ENCODE measurements at places on chromosomes 4 and X.

- peak; percentile 46 for DNase-seq
Observed at GRCh38 chr4:164977243-164978164, at the start of gene TRIM61. Gene TRIM61 (minus strand): TSS chr4:164977657. CDS start chr4:164970002, 7,655 bp downstream.

DNA sequence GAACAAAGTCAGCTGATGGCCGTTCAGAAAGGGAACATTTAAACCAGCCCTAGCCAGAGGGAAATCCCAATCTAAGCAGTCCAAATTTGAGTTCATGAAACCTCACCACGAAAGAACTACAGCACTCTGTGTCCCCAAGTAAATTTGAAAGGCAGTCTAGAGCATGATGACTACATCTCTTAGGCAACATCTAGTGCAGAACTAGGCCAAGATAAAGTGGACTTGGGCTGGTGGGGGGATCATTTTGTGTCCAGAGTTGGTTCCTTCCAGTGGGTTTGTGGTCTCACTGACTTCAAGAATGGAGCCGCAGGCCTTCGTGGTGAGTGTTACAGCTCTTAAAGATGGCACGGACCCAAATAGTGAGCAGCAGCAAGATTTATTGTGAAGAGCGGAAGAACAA, 64.9 kb downstream of the KLHL4 start:
- no peak for DNase-seq

- DNase-seq = no peak
Observed at GRCh38 chr4:109022961-109023360, 260.1 kb upstream of the ETNPPL start.

DNA sequence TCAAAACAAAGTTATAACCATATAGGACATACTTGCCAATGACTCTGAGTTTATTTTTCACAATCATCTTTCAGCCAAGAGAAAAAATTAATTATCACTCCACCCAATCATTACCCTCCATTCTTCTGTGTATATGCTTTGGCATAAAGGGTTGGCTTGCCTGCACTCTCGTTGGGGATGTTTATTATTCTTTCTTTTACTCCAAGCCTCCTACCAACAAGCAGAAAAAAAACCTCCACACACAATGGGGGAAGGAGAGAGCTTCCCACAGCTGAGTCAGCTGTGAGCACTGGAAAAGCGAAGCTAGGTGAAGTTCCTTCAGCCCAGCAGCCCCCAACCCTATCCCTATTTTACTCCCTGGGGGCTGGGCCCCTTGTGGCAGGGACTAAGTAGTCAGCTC, 1.5 kb downstream of the OPHN1 start:
- no peak for DNase-seq

GRCh38 chr4:54961357-54961975, 163.9 kb downstream of the KDR start:
- DNase-seq = peak; percentile 26

- DNase-seq = no peak
Observed at GRCh38 chr4:7983296-7983695, 43.6 kb upstream of the AFAP1 start.
